ENCODE measurements at places on chromosomes 3 and 15.

GRCh38 chr15:74795966-74796625, 14.2 kb downstream of the CSK start:
- DNase-seq = no peak

DNA sequence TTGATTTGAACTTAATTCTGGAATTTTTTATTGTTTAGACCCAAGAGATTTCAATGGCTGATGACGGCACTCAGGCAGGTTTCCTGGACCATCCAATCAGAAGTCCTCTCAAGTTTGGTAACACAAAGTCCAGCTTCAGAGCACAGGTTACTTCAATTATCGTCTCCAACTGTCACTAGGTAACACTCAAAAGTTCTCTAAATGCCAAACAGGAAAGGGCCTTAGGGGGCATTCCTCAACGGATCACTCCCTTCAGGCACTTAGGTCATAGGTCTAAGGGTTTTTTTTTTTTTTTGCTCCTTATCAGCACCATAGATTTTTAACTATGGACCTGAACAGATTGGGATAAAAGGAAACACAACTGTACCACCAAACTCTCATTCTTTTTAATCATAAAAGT, 85.8 kb downstream of the MEIS2 start:
- no peak for DNase-seq

DNA sequence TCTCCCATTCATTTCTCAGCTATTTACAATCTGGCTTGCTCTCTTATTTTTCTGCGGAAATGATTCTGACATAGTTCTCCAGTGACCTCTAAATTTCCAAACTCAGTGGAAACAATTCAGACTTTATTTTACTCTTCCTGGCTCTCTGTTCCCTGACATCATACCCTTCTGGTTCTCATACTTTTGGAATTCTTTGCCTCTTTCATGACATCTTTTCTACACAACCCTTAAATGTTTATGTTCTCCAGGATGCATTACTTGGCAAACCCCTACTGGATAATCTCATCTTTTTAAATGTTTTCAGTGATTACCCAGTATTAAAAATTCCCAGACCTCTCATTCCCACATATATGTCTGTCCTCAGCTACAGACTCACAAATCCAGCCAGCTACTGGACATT, 23.9 kb upstream of the PLSCR4 start:
- DNase-seq = no peak

GRCh38 chr15:32643907-32644445, 2.5 kb downstream of the SCG5 start:
- DNase-seq = no peak

- no peak for DNase-seq
Measured at GRCh38 chr3:68936856-68937255, 4.5 kb upstream of the TAFA4 start.

DNA sequence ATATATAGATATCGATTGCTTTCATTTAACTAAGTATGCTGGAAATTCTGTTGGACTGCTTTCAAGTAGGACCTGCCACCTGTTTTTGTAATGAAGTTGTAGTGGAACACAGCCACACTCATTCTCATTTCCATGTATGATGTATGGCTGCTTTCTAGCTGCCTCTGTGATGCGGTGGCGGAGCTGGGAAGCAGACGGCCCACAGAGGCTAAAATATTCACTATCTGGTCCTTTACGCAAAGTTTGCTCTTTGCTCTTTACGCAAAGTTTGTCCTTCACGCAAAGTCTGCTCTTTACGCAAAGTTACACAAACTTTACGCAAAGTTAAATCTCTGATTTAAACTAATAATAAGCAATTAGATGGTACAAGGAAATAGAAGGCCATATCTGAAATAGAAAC, 91.5 kb downstream of the DLG1 start:
- DNase-seq = no peak

- no peak for DNase-seq
Measured at GRCh38 chr15:70099967-70100473, 2.3 kb upstream of the TLE3 start.

DNA sequence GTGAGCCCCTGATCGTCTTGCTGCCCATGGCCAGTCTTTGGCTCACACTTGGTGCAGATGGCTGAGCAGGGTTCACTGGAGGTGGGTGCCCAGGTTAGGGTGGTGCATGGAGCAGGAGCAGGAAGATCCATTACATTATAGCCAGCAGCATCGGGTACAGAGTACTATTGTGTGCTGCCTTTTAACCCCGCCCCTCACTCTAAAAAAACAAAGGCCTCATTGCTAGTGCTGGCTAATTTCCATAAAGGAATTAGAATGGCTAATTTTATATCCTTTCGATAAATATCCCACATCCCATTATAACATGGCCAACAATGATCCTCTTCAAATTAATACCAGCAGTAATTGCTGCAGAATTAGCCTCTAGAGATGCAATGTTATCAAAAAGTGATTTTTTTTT, 45.8 kb upstream of the PPP4R2 start:
- DNase-seq = no peak

DNA sequence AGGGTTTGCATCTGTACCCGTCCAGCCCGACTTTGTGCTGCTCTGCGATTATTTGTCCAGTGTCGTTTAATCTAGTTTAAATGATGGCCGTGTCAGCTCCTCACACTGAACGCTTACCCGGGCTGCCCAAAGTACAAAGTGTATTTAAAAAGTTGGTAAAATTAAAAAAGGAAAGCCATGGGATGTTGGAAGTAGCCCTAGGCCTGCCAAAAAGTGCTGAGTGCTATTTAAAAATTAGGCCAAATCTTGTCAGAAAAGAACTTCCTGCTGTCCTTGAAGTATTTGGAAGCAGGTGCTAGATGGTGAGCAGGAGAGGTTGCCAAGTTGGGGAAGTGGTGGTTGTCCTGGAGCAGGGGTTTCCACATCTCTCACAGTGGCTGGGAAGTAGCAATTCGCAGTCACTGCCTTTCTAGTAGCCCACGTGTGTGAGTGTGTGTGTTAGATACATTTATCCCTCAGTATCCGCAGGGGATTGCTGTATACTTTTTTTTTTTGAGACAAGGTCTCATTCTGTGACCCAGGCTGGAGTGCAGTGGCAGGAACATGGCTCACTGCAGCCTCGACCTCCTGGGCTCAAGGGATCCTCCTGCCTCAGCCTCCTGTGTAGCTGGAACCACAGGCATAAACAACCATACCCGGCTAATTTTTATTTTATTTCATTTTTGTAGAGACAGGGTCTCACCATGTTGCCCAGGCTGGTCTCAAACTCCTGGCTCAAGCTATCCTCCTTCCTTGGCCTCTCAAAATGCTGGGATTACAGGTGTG, 664 bp downstream of the PPCDC start:
- DNase-seq = no peak

GRCh38 chr3:45079715-45080114, 53.6 kb downstream of the CLEC3B start:
- no peak for DNase-seq

GRCh38 chr3:14199641-14200040, 21.0 kb downstream of the LSM3 start:
- DNase-seq = no peak

GRCh38 chr3:125221831-125222230, 9.3 kb upstream of the SLC12A8 start:
- DNase-seq = no peak

DNA sequence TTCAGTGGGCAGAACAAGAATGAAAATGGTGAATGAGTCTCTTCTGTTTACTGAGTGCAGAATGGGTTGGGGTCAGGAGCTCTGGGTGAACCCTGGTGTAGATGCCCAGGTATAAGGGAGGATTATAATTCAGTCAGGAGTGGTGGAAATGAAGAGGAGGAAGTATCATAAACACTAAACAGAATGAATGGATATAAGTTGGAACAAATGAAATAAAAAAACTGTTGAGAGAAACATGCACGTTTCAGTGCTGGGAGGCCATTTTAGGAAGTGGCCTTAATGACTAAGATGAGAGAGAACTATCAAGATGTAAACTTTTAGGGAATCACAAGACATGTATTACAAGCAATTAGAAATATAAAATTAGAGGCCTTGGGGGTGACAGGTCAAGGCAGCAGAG, 32.8 kb upstream of the LEKR1 start:
- no peak for DNase-seq

GRCh38 chr3:122695927-122696561, 15.4 kb downstream of the PARP14 start:
- DNase-seq = no peak

DNA sequence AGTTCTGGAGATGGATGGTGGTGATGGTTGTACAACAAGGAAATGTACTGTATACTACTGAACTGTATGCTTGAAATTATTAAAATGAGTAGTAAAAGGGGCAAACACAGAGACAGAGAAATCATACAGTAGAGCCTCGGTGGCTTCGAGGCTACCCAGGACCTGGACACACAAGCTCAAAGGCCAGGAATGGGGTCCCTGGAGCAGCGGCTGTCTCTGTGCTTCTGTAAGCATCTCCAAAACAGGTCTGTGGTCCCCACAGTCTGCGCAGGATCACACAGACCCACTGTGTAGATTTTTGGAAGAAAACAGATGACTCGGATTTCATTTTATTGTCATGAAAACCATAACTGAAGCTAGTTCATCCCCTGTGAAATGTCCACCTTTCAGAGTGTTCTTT, 39.7 kb downstream of the PGPEP1L start:
- DNase-seq = no peak

DNA sequence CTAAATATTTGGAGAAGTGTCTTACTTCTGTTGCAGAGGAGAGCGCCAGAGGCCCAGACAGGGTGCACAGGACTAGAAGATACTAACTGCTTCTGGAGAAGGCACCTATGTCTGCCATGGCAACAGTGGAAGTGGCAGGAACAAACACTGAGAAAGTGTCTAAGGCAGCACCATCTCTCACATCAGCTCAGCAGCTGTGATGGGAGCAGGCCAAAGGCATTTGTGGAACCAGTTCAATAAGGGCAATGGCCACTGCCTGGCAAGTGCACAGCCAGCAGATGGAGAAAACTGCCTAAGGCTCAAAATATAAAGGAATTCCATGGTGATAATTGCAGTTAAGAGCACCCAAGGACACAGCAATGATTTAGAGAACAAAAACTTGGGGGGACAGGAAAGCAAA, 563.0 kb upstream of the CCDC54 start:
- no peak for DNase-seq

DNA sequence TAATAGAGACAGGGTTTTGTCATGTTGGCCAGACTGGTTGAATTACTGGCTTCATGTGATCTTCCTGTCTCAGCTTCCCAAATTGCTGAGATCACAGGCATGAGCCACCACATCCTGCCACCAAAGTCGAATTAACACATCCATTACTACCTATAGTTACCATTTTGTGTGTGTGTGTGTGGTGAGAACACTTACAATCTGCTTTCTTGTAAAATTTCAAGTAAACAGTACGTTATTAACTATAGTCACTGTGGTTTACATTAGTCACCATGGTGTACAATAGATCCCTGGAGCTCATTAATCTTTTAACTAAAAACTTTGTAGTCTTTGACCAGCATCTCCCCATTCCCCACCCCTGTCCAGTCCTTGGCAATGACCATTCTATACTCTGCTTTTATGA, 270.0 kb downstream of the NAALADL2 start:
- no peak for DNase-seq

DNA sequence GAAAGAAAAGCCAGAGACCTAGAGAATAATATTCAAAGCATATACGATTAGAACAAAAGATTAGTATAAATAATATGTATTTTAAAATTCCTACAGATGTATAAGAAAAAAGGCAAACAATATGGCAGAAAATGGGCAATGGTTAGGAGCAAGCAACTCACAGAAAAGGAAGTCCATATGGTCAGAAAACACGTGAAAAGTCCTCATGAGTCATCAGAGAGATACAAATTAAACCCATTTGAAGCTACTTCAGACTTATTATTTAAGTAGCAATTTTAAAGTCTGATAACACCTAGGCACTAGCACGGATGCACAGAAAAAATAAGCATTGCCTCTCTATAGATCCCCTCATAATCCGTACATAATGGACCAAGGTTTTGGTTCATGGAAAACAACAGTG, 25.6 kb downstream of the SLC7A14 start:
- no peak for DNase-seq

- DNase-seq = no peak
Measured at GRCh38 chr15:62119227-62119864, 45.7 kb downstream of the C2CD4B start.

DNA sequence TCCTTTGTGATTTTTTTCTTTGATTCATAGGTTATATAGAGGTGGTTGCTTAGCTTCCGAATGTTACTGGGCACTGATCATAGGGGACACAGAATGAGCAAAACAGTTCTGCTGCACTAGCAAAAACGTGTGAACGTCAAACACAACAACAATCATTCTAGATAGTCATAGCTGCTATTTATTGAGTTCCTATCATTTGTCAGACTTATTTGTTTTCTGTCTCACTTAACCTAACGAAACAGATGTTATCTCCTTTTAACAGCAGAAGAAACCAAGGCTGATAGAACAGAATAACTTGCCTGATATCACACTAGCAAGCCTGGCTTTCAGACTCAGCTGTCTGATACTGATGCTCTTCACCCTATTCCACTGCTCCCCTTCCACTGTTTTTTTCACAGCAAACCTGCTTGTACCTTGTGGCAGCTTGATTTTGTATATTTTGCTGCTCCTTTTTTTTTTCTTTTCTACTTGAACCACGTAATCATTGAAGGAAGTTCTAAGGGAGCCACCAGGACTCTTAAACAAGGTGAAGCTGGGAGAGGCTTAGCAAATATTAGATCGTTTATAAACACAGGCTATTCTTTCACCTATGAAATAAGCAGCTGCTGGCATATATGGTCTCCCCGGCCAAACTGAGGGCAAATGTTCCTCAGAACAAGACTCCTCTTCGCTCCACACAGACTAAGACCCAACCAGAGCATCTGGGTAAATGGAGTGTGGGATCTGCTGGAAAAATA, 78.8 kb downstream of the MCF2L2 start:
- DNase-seq = no peak

- no peak for DNase-seq
Measured at GRCh38 chr3:4680227-4680691, 187.1 kb downstream of the ITPR1 start.

- DNase-seq = no peak
Measured at GRCh38 chr3:127092776-127093175, 100.2 kb upstream of the PRR23E start.

DNA sequence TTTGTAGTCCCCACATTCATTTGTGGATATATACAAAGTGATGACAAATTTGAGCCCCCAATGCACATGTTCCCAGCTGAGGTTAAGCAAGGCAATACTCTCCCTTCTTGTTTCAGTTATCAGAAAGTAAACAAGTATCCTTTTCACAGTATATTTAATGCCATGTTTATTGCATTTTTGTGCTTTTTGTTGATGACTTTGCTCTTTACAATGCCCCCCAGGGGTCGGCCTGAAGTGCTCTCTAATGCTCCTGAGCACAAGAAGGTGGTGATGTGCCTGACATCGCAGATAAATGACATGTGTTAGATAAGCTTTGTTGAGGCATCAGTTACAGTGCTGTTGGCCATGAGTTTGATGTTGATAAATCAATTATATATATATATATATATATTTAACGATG, 57.7 kb upstream of the THSD4 start:
- no peak for DNase-seq
